ENCODE measurements at places on chromosomes 11 and 22.

DNA sequence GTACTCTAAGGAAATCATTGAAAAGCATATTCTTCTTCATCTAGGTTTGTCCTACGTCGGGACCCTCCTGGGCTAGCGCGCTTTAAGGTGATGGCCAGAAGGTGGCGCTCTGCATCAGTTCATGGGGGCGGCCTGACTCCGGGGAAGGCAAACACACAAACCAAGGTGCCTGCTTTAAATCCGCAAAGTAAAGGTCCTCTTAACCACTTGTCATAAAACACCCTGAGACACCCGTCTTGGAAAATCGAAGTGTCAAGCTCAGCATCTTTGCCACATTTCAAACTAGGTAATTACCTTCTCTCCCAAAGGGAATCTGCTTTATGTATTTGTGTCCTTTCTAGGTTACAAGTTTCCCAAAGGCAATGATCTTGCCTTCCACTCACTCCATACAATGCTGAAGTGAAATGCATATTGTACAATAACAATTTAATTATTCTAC is 33.9 kb downstream of the LMO2 start:
- DNase-seq = peak; percentile 53

DNA sequence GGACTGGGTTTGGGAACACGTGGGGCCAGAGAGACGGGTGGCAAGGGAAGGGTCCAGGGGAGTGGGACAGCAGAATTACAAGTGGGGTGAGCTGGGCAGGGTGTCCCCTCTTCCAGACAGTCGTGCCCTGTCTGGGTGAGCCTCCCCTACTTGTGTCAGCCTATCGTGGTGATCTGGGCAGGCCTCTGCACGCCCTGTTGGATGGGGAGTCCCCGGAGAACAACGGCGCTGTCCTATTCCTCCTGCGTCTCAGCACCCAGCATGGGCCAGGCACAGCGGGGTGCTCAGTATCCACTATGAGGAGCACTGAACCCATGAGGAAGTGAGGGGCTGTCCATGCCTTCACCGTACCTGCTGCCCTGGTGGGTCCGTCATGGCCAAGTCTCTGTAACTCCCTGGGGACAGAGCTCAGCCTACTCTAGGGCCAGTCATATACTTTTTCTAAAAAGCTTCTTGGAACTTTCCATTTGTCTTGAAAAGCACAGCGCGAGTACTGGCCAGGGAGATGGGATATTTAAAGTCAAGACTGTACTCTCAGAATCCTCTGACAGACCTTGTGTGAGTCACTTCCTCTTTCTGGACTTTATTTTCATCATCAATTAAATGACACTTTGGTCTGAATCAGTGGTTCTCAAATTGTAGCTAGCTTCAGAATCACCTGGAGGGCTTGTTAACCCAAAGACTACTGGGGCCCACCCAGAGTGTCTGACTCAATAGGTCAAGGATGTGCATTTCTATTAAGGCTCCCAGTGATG is 81.7 kb upstream of the NECTIN1 start:
- DNase-seq = no peak

- no peak for DNase-seq
Observed at GRCh38 chr11:128161436-128161835, 425.9 kb downstream of the ETS1 start.

DNA sequence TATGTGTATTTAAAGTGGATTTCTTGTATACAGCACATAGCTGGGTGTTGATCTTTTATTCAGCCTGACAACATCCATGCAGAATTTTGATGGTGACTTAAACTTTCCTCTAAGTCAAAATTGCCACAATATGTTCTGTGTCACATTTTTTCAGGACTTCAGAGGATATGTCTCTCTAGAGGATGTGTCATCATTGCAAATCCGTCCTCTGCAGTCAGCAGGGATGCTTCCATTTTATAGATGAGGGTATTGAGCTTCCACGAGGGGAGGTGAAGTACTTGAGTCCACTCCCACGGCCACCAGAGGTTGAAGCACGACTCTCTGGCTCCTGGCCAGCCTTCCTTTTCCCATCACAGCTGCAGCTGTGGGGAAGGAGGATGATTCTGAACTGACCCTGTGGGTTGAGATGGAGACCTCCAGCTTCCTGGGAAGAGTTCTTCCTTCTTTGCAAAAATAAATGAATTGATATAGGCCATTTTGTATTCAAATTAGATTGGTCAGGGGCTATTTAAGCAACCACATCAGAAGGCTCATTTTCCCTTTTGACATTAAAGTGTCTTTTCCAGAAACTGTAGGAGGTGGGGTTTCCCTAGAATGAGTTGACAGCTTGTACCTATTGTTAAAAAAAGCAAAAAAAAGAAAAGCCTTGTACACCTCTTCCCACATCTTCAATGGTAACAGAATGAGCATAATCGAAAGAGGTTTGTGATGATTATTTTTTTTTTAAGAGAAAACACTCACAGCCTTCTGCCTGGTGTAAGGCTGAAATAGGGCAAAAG is 55.2 kb upstream of the MYEOV start:
- DNase-seq = no peak
